ENCODE measurements at places on chromosomes 5 and 9. TPM values are rescaled to one million over a fixed set of nuclear protein-coding genes. Genes with fewer than 3 reads are reported as not detected.

PCDHGC3 gene
- 39.6 TPM for total RNA-seq

PCDHGB7 gene
- 7.4 TPM for total RNA-seq

PTGDS gene
- total RNA-seq = 40.7 TPM

ARSI gene
- total RNA-seq = 18.1 TPM

AFAP1L1 gene
- 8.3 TPM for total RNA-seq

ZNF483 gene
- 1.9 TPM for total RNA-seq

TPPP gene
- 0.25 TPM for total RNA-seq

PCDHGB1 gene
- total RNA-seq = 0.44 TPM

ADAMTSL2 gene
- not detected for total RNA-seq

SELENOP gene
- 63.2 TPM for total RNA-seq

LRRC19 gene
- not detected for total RNA-seq

INSL6 gene
- total RNA-seq = not detected

C5orf58 gene
- total RNA-seq = not detected

AFF4 gene
- 56.4 TPM for total RNA-seq

OR1J4 gene
- not detected for total RNA-seq

SLIT3 gene
- total RNA-seq = 2.5 TPM

SLC22A4 gene
- 1.1 TPM for total RNA-seq

FGD3 gene
- not detected for total RNA-seq

IL3 gene
- not detected for total RNA-seq

SWI5 gene
- 31.2 TPM for total RNA-seq

WDR38 gene
- total RNA-seq = not detected

SLC34A3 gene
- total RNA-seq = not detected

ECM2 gene
- 1.00 TPM for total RNA-seq

C9 gene
- total RNA-seq = 1.1 TPM

GARIN3 gene
- not detected for total RNA-seq

C9orf153 gene
- total RNA-seq = 0.25 TPM

IRX1 gene
- not detected for total RNA-seq

CCT5 gene
- 950 TPM for total RNA-seq

PCDHA1 gene
- total RNA-seq = under 0.01 TPM

IL17B gene
- total RNA-seq = 0.22 TPM

TLX3 gene
- not detected for total RNA-seq

TAF11L10 gene
- not detected for total RNA-seq

IGFBPL1 gene
- total RNA-seq = 0.12 TPM

GRIA1 gene
- 0.44 TPM for total RNA-seq

LCN15 gene
- not detected for total RNA-seq

TTC23L gene
- total RNA-seq = under 0.01 TPM

CDKN2B gene
- total RNA-seq = 24.9 TPM

ARHGEF39 gene
- total RNA-seq = 0.87 TPM

CCDC192 gene
- total RNA-seq = not detected

PLAC8L1 gene
- total RNA-seq = not detected

CDH18 gene
- 4.3 TPM for total RNA-seq
